ENCODE measurements at places on chromosomes 5 and 9.

- no peak for DNase-seq
Measured at GRCh38 chr9:7121664-7122063, 363.9 kb downstream of the KDM4C start.

DNA sequence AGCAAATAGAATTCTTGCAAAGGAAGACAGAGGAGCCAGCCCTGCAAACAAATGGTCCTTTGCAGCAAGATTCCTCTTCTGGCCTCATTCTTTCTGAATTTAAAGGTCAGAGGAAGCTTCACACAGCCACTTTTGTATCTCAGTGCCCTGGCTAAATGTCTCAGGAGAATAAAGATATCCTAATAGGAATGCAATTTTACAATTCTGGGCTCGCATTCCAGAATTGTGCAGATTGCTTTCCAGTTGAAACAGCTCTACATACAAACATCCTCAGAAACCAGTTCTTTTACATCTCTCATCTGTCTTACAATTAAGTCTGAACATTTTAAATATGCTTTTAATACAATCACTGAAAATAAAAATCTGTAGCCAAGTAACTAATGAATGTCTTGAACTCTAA, 14.6 kb upstream of the ACOT12 start:
- no peak for DNase-seq

DNA sequence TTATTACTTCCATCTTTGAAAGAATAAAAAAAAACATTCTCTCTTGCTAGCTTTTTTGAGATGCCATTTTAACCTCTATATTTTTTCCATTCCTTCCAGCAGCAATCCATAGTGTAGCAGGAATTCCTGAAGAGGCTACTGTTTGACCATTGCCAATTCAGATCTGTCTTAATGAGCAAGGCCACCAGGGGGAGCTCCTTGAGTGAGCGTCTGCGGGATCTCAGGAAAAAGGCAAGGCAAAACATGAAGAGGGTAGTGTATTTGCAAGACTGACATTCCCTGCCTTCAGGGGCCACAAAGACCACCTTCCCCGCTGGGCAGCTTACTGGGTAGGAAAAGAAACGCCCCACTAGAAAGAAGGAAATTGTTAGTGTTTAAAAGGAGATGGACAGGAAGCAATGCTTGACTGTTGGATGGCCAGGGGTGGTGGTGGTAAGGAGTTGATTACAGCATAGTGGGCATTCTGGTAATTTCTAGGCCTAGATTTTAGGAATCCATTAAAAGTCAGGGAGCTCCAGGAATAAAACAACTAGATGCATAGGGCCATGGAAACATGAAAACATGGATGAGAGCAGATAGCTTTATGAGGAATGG, 206.6 kb upstream of the HAPLN1 start:
- no peak for DNase-seq

DNA sequence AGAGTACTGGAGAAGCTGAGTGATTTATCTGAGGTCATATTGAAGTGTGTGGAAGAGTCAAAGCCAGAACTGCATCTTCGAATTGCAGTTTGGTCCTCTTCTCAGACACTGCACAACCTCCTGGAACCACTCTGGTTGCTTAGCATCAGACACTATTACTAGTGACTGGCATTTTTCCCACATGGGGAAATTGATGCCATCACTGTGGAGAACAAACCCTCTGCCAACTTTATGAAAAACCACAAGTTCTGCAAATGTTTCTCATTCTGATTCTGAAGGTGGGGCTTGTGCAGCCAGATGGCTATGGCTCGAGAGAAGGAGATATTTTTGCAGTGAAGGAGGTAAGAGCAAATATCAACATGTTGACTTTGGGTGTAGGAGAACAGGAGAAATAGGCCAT, 67.2 kb downstream of the KCTD16 start:
- DNase-seq = no peak

DNA sequence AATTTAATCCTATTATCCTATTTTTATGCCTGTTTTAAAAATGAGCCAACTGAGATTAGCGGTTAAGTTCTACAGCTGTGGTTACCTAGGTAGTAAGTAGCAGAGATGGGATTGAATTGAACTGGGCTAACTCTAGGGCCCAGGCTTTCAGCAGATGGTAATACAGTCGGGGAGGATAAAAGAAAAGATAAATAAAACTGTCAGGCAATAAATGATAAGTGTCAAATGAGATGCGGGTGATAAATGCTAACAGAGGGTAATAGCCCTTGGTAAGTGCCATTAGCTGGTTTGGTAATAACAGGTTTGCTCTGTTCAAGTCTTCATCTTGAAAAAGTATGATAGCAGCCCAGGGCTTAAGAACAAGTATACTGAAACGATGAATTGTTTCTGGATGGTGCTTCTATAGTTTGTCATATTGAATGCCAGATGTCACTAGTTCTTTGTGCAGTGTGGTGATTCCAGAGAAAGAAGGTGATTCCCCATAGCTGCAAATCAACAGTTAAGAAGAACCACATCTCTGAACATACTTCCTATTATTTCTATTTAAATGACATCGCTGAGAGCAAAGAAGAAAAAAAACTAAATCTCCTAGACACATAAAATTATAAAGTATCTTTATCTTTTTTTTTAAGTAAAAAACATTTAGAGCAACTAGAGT, 360.8 kb upstream of the PANK3 start:
- DNase-seq = no peak

- no peak for DNase-seq
Measured at GRCh38 chr9:86547571-86547970, 193.4 kb upstream of the TUT7 start.

DNA sequence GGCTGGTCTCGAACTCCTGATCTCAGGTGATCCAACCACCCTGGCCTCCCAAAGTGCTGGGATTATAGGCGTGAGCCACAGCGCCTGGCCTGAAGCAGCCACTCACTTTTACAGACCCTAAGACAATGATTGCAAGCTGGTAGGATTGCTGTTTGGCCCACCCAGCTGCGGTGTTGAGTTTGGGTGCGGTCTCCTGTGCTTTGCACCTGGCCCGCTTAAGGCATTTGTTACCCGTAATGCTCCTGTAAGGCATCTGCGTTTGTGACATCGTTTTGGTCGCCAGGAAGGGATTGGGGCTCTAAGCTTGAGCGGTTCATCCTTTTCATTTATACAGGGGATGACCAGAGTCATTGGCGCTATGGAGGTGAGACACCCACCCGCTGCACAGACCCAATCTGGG, 1.5 kb downstream of the CA9 start:
- no peak for DNase-seq

- DNase-seq = no peak
Measured at GRCh38 chr9:98523231-98523901, 185.4 kb downstream of the GABBR2 start.

- DNase-seq = no peak
Measured at GRCh38 chr5:43815497-43815896, 212.5 kb downstream of the NNT start.

DNA sequence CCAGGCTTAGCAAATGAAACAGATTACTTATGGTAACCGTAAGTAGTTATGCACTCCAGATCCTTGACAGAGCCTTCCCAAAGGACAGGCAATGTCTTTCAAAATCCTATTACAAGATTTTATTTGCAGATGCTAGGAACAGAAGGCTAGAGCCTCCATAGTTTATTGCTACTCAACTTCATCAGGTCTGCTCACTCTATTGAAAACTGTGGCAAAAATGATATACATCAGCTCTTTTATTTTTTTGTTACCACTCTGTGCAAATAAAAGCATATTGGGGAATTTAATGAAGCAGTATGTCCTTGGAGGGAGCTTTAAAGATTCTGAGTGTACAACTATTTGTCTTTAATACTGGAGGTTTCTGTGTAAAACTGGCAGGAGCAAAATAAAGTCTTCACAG, 46.5 kb downstream of the SLC44A1 start:
- DNase-seq = no peak

GRCh38 chr5:131482617-131483016, 152.4 kb downstream of the RAPGEF6 start:
- no peak for DNase-seq

DNA sequence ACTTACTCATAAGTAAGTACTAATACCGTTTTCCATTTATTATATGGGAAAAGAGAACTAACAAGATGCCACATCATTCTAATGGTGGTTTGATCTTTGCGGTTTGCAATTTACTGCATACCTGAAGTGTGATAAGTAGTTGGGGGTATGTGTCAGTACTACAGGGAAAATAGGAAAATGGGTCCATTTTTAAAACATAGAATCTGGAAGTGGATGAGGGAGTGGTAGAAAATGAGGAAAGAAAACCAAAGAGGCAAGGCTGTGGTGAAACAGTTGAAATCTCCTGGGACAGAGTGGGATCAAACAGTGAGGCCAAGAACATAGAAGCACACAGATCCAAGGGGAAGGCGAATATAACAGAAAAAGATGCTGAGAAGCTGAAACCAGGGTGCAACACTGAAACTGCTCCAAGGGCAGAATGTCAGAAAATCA, 6.7 kb downstream of the ADAMTSL1 start:
- no peak for DNase-seq

- no peak for DNase-seq
Measured at GRCh38 chr9:75962013-75962661, 71.7 kb downstream of the PCSK5 start.

GRCh38 chr9:134937566-134938345, 20.0 kb upstream of the FCN1 start:
- no peak for DNase-seq

GRCh38 chr5:103340132-103340531, 81.6 kb downstream of the MACIR start:
- DNase-seq = no peak

DNA sequence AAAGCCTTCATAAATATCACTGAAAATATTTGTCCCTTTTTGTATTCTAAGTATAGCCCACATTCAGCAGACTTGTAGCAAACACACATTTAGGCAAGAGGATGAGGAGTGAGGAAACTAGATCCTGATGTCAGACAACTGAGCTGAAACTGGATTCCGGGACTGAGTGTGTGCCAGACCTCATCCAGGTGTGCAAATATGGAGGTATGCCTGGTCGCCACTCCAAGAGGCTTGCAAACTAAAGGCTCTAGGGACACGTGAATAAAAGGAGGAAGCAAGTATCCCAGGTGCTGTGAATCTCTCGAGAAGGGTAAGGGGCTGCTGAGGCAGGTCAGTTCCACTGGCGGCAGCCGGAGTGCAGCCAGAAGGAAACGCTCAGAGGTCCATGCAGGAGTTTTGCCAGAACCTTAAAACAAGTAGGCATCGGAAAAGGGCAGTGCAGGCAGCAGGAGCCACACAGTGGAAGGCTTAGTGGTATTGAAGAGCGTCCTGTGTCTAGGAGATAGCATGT, 77.4 kb upstream of the ALDH1B1 start:
- no peak for DNase-seq

DNA sequence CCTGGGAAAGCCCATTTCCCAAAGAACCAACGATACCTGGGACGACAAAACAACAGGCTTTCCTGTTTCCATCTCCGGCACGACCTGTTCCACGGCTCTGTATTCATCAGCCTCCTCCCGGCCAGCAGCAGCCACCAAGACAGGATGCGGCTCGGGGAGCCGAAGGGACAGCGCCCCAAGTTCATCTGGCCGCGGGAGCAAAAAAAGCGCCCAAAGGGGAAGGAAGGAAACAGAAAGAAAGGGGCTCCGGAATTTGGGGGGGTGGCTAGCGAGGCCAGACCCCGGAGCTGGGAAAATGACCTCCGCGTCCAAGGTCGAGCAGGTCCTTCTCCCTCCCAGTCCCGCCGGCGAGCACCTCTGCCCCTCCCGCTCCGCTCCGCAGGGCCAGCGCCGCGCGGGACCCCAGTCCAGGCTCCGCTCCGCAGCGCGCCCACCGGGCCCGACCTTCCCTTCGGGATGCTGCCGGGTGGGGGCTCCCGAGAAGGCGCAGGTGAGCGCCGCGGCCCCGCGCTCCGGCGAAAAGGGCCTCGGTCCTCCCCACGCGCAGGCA, 608 bp downstream of the ELOVL7 start:
- no peak for DNase-seq

DNA sequence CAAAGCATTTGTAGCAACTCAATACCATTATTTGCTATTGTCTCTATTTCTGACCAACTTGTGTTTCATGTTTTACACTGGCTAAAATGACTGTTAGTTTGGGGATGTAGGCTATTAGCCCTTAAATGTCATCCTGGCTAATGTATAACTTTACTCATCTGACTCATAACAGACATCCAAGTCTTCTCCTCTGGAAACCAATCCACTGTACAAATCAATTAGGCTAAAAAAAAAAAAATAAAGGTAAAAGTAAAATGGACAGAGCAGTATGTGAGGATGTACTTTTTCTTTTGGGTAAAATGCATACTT, 20.6 kb downstream of the MEGF9 start:
- no peak for DNase-seq

GRCh38 chr9:120561709-120562108, 18.3 kb downstream of the CDK5RAP2 start:
- no peak for DNase-seq

- DNase-seq = no peak
Measured at GRCh38 chr9:115207003-115207836, 89.3 kb upstream of the TNC start.

DNA sequence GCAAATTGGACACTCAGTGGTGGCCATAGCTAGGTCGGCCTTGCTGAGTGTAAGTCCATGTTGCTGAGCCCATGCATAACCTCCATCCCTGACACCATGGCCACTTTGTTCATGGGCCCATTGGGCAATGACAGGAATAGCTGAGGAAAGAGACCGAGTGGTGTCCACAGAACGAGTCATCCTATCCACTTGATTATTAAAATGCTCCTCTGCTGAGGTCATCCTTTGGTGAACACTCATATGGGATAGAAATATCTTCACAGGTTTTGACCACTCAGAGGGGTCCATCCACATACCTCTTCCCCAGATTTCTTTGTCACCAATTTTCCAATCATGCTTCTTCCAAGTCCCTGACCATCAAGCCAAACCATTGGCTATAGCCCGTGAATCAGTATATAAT, 63.6 kb downstream of the PPIC start:
- no peak for DNase-seq

DNA sequence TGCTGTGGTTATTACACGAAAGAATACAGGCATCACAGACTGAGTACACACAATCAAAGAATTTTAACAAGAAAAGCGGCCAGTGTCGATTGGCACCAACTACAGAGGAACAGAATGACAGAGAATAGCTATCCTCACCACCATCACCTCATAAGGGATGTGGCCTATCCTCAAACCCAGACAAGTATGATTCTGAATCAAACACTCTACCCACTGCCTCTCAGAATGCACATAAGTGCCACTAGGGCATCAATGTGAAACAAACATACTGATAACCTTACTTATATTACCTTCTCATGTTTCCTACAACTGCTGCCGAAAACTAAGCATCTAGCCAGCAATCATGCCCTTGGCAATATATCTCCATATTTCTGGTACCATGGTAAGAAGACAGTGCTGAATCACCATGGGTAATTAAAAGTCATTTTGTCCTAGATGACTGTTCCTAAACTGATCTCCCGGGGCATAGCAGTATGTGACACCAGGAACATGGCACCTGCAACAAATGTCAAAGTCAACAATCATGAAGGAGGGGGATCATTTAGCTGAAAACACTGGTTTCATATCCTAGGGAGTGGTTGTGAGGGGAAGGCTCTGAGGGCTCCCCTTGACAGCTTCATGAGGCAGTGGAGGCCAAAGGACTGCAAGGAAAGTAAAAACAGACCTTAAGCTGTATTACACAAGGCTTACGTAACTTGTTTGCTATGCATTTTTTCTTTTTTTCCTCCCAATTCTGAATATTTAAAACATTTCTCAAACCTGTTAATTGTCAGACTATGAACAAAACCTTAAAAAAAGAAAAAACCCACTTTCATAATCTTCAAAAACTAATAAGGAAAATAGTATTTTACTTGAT, 88.3 kb downstream of the LHFPL2 start:
- no peak for DNase-seq

Measured in activated T-helper 1 cell treated with anti-CD3 and anti-CD28 coated beads, Interleukin-2, amount 50 U/mL, for 16 hours (primary cell).